ENCODE measurements at places on chromosomes 3 and 15. TPM values are rescaled to one million over a fixed set of nuclear protein-coding genes. Genes with fewer than 3 reads are reported as not detected.
A peak's percentile ranks its signal among the peaks of the same experiment; 100 is the strongest.

Gene VGLL4
- total RNA-seq, result 40.5 TPM

Gene SLC9C1
- total RNA-seq, result not detected

Gene SPTBN5
- 0.39 TPM for total RNA-seq

GRCh38 chr3:56379723-56380287 is 88.5 kb downstream of the ERC2 start:
- H3K27ac ChIP-seq, result no peak overlapping the region
- no peaks in the 10 kb centered on the region for H3K4me1 ChIP-seq
- no peak overlapping the region for H3K4me3 ChIP-seq
- H3K36me3 ChIP-seq, result no peaks in the 10 kb centered on the region

Gene KCNAB1
- not detected for total RNA-seq

DNA sequence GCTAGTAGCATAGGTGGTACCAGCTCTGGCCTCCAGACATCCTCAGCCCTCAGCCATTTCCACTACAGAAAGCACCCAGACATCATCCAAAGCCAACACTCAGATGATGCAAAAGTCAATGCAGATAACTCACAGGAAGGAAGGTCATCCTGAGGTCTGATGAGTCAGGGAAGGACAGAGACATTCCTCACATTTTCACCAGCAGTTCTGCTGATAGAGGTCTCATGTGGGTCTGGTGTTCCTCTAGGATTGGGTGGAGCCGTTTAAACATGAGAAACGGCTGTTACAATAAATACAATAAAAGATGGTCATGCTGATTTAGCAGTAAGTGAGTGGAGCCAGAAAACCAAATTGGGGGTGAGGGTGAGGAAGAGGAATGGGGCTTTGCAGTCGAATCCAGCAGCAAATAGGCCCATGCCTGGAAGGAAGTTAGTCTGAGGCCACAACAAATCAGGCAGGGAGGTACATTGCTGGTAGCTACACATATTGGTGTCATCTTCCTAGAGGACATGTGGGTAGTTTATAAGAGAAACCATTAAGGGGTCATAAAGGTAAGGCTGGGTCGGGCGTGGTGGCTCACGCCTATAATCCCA is 33.3 kb upstream of the FLNB start:
- no peak for DNase-seq
- no peaks in the 10 kb centered on the region for H3K27me3 ChIP-seq
- no peaks in the 10 kb centered on the region for H3K36me3 ChIP-seq
- no peaks in the 10 kb centered on the region for H3K4me1 ChIP-seq
- no peak overlapping the region for H3K4me3 ChIP-seq
- no peak overlapping the region for H3K27ac ChIP-seq

Gene MUC4
- total RNA-seq, result 0.24 TPM

DNA sequence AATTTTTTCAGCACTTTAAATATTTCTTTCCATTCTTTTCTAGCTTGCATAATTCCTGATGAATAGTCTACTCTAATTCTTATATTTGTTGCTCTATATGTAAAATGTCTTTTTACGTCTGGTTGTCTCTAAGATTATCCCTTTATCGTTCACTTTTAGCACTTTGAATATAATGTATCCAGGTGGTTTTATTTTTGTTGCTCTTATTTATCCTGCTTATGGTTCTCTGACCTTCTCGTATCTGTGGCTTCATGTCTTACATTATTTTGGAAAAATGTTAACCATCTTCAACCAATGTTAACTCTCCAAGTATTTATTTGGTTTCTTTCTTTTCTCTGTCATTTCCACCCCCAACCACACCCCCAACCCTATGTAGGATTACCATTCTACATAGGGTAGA is 30.0 kb upstream of the RFX7 start:
- DNase-seq, result no peak
- H3K4me1 ChIP-seq, result no peaks in the 10 kb centered on the region
- H3K27me3 ChIP-seq, result no peaks in the 10 kb centered on the region
- no peak overlapping the region for H3K4me3 ChIP-seq
- no peaks in the 10 kb centered on the region for H3K36me3 ChIP-seq
- no peak overlapping the region for H3K27ac ChIP-seq

Gene DAZL
- total RNA-seq, result 0.27 TPM

Gene NMB
- 3.6 TPM for total RNA-seq

DNA sequence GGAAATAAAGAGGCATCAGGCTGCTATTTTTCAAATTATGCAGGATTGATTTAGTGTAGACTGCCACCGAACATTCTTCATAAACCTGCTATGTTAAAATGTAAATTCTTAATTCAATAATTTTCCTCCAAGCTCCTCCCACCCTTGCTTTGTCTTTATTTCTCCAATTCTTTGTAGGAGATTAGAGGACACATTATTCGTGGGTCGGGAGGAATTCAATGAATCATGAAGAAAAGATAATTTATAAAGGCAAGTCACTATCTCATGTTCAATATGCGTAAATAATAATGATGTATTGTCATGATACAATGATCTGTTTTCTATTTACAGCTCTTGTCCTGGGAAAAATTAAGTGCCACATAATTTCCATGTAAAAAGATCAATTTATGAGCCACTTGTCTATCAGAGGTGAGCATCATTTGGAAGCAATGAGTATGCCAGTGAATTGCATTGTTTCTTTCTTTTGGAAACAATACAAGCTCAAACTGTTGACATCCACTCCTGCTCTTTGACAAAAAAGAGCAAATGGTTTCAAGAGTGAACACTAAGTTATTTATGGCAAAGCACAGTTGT is 148.0 kb upstream of the MITF start:
- no peak overlapping the region for H3K4me3 ChIP-seq
- no peaks in the 10 kb centered on the region for H3K4me1 ChIP-seq
- no peak for DNase-seq
- no peak overlapping the region for H3K27ac ChIP-seq

GRCh38 chr3:127954640-127955039 is 39.6 kb downstream of the KBTBD12 start:
- H3K4me1 ChIP-seq, result no peaks in the 10 kb centered on the region
- no peak for DNase-seq
- no peak overlapping the region for H3K27ac ChIP-seq
- H3K27me3 ChIP-seq, result no peaks in the 10 kb centered on the region
- H3K4me3 ChIP-seq, result no peak overlapping the region

DNA sequence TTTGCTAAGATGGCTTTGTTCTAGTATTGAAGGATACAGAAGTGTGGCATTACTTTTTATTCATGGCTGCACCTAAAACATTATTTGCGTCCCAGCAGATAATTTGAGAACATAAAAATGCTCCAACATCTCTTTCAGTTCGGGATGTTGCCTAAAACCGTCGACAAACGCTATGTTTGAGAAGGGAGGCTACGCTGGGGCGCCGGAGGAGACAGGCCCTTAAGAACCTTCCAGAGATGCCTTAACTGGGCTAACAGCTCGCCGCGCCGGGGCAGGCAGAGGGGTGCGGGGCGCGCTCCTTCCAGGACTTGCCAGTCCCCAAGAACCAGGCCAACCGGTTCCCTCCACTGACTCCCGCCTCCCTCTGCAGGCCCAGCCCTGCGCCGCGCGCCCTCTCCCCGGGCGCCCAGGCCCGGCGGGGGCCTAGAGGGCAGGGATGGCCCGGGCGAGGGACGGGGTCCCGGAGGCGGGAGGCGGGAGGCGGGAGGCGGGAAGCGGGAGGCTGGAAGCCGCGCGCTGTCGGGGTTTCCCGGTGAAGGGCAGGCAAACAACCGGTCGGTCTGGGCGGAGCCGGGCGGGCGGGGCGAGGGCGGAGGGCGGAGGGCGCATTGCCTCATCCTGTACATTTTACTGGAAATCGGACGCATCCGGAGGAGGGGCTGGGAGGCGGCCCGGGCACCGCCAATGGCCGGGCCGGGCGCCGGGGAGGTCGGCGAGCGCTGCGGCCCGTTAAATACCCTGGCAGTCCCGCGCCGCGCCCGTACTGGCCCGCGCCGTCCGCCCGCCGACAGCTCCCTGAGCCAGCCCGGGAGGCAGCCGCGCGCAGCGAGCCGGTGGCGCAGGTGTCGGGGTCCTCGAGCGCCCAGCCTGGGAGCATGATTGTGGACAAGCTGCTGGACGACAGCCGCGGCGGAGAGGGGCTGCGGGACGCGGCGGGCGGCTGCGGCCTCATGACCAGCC is at the start of gene NFKBIZ:
NFKBIZ (plus strand) TSS at position 761 of the 960 bp plus-strand sequence; CDS start at position 876, 115 bp downstream.
- DNase-seq, result peak; percentile 89
- peaks cover 25% of the 10 kb centered on the region for H3K36me3 ChIP-seq
- H3K4me3 ChIP-seq, result peak within 1 kb of the TSS; percentile 92
- peaks cover 28% of the 10 kb centered on the region for H3K4me1 ChIP-seq

Gene USP13
- total RNA-seq, result 12.7 TPM

- H3K4me3 ChIP-seq, result no peak overlapping the region
- H3K36me3 ChIP-seq, result no peaks in the 10 kb centered on the region
- no peaks in the 10 kb centered on the region for H3K4me1 ChIP-seq
Measured at GRCh38 chr15:96553006-96553405, 222.5 kb downstream of the NR2F2 start.

DNA sequence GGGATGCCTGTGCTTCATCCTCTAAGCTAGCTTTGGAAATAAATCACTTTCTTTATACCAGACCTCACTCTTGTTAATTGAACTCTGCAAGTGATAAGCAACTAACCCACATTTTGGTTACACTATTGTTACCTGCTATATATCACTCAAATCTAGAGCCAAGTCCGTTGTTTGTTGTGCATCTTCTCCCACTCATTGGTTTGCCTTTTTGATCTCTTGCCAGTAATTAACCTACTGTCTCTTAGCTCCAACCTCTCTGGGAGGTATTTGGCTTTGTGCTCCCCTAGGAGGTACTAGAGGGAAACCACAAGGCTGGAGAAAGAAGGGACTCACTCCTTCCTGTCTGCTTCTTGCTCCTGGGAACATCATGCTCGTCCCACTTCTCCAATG is 12.8 kb upstream of the CRBN start:
- H3K36me3 ChIP-seq, result no peaks in the 10 kb centered on the region
- H3K27ac ChIP-seq, result no peak overlapping the region
- no peak for DNase-seq

DNA sequence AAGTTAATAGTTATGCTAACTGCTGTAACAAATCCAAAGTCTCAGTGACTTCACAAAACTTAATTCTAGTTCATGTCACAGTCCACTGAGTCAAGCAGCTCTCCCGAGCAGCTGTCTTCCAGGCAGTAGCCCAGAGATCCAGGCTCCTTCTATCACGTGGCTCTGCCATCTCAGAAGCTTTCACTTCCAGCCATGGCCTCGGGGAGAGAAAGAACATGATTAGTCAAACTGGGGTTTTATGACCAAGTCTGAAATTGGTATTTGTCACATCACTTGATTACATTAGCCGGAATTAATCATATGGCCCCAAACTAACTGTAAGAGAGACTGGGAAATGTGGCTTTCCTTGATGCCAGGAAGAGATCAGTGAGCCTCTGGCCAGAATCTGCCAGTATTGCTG is 70.2 kb upstream of the DGKG start:
- H3K4me1 ChIP-seq, result no peaks in the 10 kb centered on the region
- H3K27ac ChIP-seq, result no peak overlapping the region
- no peak overlapping the region for H3K4me3 ChIP-seq

Gene ADAMTSL3
- not detected for total RNA-seq

DNA sequence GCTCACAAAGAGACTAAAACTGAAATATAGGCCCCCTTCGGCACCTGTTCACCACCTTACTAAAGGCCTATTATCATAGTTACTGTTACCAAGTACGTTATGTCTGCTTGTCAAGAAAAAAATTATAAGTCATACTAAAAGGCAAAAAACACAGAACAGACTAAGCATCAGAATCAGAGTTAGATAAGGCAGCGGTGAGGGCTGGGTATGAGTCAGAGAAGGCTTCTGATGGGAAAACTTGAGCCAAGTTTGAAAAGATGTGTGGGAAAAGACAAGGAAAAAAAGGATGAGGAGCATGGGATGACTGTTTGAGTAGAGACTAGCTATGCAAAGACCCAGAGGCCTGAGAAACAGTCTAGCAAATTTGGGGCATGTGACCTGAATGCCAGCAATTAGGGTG is 387.2 kb upstream of the SGO1 start:
- no peaks in the 10 kb centered on the region for H3K27me3 ChIP-seq
- no peak for DNase-seq
- H3K27ac ChIP-seq, result no peak overlapping the region
- no peak overlapping the region for H3K4me3 ChIP-seq

Gene WWTR1
- 0.98 TPM for total RNA-seq

DNA sequence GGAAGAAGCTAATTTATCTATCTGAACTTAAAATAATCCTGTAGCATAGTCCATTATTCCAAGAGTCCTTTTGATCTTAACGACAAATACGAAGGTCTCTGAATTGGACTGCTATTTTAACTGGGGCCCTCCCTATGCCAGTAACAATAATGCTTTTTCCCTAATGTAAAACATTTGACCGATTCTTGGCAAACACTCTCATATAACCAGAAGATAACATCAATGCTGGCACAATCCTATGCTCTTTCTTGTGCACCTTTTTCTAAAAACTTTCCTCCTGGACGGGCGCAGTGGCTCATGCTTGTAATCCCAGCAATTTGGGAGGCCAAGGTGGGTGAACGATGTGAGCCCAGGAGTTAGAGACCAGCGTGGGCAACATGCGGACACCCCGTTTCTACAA is 3.9 kb downstream of the LRRFIP2 start:
- no peak overlapping the region for H3K27ac ChIP-seq
- no peak overlapping the region for H3K4me3 ChIP-seq

DNA sequence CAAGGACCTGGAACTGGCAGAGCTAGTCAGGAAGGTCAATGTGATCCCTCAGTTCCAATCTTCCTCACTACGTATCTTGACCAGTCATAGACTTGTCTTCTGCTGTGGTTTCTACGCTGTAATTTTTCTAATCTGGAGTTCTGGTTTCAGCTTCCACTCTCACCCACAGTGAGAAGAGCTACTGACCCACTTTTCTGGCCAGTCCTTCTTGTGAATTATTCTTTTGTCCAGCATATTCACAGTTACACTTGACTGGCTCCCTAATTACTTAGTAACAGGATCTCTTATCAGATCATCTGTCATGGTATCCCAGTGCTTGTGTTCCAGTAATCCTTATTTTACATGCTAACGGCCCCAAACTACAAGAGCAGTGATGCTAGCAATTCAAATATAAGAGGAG is 72.4 kb upstream of the MME start:
- H3K36me3 ChIP-seq, result no peaks in the 10 kb centered on the region
- no peak for DNase-seq

DNA sequence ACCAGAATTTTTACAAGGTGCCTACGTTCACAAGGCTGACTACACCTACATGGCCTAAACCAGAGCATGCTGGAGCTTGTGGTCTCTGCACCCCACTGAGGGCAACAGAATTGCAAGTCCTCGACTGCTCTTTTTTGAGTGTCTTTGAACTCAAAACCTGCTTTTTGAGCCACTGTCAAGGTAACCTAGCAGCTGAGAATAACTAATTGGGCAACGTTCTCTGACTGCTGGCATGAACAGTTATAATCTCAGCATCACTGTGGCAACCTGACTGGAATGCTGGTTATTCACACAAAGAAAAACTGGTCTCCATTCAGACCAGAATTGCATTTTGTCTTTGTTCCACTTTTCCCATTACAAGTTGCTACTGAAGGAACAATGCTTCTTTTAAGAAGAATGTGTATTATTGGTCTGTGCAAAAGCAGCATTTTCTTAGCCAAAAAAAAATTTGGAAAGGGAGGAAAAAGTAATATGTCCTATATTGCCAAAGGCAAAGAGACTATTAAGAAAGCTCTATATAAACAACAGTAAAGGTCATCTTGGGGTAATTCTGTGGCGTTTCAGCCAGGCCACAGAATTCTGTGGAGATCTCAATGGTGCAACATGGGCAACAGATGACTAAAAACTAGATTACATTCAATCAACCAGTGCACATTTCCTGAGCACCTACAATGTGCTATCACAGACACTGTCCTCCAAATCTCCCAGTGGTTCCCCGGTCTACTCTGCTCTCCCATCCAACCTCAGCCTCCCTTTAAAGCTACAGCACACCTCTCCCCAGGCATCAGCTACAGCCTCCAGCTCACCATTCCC is 76.8 kb downstream of the TNIK start:
- H3K4me1 ChIP-seq, result peaks cover 34% of the 10 kb centered on the region
- H3K4me3 ChIP-seq, result no peak overlapping the region
- no peak overlapping the region for H3K27ac ChIP-seq

Measured in CD8-positive, alpha-beta memory T cell (primary cell).